ENCODE measurements at places on chromosomes 7 and 10. TPM values are rescaled to one million over a fixed set of nuclear protein-coding genes. Genes with fewer than 3 reads are reported as not detected.

DUSP5 gene
- total RNA-seq: 98.6 TPM

ADAM22 gene
- 0.14 TPM for total RNA-seq

CYP26C1 gene
- not detected for total RNA-seq

PNLIPRP1 gene
- not detected for total RNA-seq

LRRC18 gene
- total RNA-seq: not detected

SFRP5 gene
- 1.7 TPM for total RNA-seq

ARMC3 gene
- total RNA-seq: 0.53 TPM

FAM180A gene
- total RNA-seq: not detected

CRPPA gene
- 0.79 TPM for total RNA-seq

GUSB gene
- total RNA-seq: 34.3 TPM

CYP17A1 gene
- not detected for total RNA-seq

HGF gene
- not detected for total RNA-seq

TMEM184A gene
- 8.7 TPM for total RNA-seq

LGI1 gene
- not detected for total RNA-seq

C7orf33 gene
- not detected for total RNA-seq

TSPAN12 gene
- 0.53 TPM for total RNA-seq

NXPH1 gene
- total RNA-seq: not detected

PNLIPRP3 gene
- not detected for total RNA-seq

ADD3 gene
- 7.4 TPM for total RNA-seq

GIMAP1 gene
- not detected for total RNA-seq

LAMB4 gene
- 0.18 TPM for total RNA-seq

AMPH gene
- total RNA-seq: 0.12 TPM

VAX1 gene
- total RNA-seq: 1.4 TPM

MRLN gene
- not detected for total RNA-seq

CFAP43 gene
- total RNA-seq: 0.17 TPM

C10orf90 gene
- total RNA-seq: 2.8 TPM

NUP205 gene
- total RNA-seq: 53.0 TPM

SFXN4 gene
- 55.7 TPM for total RNA-seq

TRIM74 gene
- 0.27 TPM for total RNA-seq

AOAH gene
- total RNA-seq: not detected

PRSS2 gene
- total RNA-seq: not detected

SEMA3C gene
- 56.7 TPM for total RNA-seq

FAM237B gene
- total RNA-seq: not detected

All from A549 treated with CpdA at 1 μM for 4 hours (cell line).